ENCODE measurements at places on chromosomes 1 and 21.
A peak's percentile ranks its signal among the peaks of the same experiment; 100 is the strongest.

DNA sequence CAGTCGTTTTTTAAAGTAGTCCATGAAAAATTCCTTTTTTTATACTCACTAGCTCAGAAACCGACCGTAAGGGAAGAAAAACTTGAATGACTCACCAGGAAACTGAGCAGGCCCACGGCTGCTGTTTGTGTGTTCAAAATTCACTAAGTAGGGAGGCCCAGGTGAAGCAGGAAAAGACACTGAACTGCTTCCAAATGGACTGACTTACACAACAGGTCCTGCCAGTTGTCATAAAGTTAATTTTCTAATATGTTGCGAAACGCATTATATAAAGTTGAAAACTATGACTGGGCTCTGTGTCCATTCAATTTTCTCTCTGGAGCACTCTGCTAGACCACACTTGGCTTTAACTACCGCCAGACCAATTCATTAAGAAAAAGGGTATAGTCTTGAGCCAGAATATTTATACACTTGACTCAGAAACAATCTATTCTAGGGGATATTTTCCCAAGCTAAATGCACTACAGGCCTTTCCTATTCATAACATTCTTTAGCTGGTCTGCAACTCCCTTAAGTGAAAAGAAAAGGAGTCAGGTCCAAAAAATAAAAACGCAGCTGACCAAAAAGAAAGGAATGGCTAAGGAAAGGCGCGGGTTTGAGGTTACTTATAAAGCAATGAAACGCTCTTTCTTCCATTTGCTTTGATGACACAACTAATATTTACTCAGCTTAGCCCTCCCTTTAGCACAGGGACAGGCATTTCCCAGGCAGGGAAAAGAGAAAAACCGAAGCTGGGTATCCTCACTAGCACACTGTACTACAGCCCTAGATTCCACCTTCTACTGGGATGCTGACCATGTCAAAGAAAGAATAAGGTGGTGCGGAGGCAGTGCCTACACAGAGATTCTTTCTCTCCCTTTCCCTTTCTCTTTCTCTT is 306.3 kb upstream of the ESRRG start:
- peak; percentile 85 for DNase-seq

- peak; percentile 90 for DNase-seq
Measured at GRCh38 chr21:31335957-31336738, 7.9 kb downstream of the TIAM1 start.

GRCh38 chr1:8109216-8109615 is 83.1 kb upstream of the ERRFI1 start:
- peak; percentile 35 for DNase-seq

GRCh38 chr1:56424744-56425493 is 154.4 kb downstream of the PLPP3 start:
- DNase-seq: peak; percentile 74

GRCh38 chr1:206517784-206518183 is 10.5 kb downstream of the RASSF5 start:
- no peak for DNase-seq

DNA sequence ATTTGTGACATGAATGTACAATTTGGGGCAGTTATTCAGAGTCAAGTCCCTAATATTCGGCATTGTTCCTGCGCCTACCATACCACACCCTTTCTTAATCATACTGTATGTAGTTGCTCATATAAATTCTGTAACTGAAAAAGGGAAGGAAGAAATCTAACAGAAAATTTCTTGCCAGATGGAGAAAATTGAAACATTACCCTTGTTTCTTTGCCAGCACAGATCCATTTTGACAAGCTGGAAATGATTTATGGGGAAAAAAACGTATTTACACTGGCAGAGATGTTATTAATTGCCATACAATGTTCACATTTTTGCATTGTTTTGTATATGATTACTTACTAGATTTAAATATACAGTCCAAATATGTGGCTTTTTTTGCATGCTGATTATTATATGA is 363.8 kb upstream of the PKN2 start:
- DNase-seq: no peak

GRCh38 chr1:92094595-92094994 is 14.4 kb downstream of the BTBD8 start:
- DNase-seq: no peak

GRCh38 chr1:89190017-89190416 is 8.7 kb downstream of the GBP4 start:
- no peak for DNase-seq

DNA sequence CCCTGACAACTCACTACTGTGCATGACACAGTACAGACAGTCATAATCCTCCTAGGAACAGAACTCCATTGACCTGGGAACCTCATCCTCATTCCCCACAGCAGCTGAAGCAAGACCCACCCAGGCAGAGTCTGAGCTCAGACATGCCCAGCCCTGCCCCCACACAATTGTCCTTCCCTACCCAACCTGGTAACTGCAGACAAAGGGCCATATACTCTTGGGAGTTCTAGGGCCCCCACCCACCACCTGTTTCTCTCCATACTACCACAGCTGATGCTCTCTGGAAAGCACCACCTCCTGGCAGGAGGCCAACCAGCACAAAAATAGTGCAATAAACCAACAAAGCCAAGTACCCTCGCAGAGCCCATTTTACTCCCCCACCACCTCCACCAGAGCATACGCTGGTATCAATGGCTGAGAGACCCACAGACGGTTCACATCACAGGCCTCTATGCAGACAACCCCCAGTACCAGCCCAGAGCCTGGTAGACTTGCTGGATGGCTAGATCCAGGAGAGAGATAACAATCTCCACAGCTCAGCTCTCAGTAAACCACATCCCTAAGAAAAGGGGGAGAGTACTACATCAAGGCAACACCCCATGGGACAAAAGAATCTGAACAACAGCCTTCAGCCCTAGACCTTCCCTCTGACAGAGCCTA is 159.7 kb upstream of the CXADR start:
- DNase-seq: no peak

DNA sequence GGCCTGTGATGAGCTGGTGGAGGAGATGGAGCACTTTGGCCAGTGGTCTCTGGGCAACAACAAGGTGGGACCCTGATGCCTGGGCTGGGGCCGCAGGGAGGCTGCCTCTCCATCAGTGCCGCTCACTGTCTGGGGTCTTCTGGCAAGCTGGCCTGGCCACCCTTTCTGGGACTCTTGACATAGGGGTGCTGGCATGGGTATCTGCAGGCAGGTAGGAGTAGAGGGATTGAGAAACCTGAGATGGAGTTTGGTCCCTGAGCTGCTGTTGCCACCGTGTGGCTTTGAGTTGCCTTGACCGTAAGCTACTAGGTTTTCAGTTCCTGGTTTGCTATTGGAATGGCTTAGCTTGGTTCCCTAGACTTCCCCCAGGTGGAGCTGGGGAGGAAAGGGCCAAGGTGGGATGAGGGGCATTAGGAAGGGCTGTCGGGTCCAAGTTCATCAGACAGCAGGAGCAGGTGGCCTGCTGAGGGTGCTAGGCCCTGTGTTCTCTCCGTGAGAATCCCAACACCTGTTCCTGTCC is 13.2 kb upstream of the MFN2 start:
- DNase-seq: peak; percentile 55

GRCh38 chr1:247331525-247332214 is at the start of gene ZNF496:
Gene ZNF496, minus strand, starts transcription at chr1:247331867. Its CDS starts 2,289 bp downstream, at chr1:247329578.
- DNase-seq: peak; percentile 95

- no peak for DNase-seq
Measured at GRCh38 chr1:115184260-115184950, 95.1 kb upstream of the TSPAN2 start.

GRCh38 chr1:116855191-116855619 is 54.5 kb upstream of the PTGFRN start:
- DNase-seq: peak; percentile 67

GRCh38 chr1:207862241-207862787 is 48.6 kb downstream of the CD34 start:
- no peak for DNase-seq

DNA sequence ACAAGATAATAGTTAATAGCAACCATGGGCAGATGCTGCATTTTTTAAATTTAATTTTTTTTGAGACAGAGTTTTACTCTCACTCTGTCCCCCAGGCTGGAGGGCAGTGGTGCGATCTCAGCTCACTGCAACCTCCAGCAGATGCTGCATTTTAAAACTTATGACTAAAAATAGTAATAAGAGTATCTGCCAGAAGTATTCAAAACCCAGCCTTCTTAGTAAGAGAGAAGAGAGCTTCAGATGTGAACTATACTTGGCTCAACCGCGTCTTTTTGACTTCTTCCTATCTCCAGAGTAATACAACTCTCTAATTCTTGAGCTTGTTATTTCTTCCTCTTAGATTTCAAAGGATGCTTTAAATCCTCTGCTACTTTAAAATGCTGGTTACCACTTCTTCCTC is 4.6 kb downstream of the RPS27 start:
- DNase-seq: no peak

GRCh38 chr1:228781161-228781808 is 46.0 kb downstream of the RHOU start:
- DNase-seq: peak; percentile 5

- no peak for DNase-seq
Measured at GRCh38 chr1:163770265-163770664, 448.5 kb downstream of the NUF2 start.

GRCh38 chr1:116434849-116435248 is 61.8 kb downstream of the ATP1A1 start:
- DNase-seq: no peak

DNA sequence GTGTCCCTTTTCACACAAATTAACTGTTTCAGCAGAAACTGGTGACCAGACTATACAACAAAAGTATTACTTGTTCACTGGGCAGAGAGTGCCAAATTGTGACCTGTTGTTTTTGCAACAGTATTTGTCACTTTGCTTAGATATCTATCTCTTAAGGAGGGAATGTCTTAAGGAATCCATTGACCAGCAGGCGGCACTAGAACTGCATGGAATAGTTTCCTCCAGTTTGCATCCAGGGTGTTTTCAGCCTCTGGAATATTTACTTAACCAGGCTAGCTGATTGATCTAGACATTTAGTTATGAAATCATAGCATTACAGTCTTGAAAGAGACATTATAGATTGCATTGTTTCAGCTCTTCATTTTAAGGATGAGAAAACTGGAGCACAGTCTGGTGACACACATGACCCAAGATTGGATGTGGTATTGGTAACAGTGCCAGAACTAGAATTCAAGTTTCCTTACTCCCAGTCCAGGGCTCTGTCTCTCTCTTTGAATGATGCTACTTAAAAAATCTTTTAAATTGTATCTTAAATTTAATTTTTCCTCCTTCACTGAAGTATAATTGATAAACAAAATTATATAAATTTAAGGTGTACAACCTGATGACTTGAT is 16.9 kb downstream of the RPTN start:
- peak; percentile 77 for DNase-seq

- peak; percentile 88 for DNase-seq
Measured at GRCh38 chr1:228830954-228831481, 95.7 kb downstream of the RHOU start.

DNA sequence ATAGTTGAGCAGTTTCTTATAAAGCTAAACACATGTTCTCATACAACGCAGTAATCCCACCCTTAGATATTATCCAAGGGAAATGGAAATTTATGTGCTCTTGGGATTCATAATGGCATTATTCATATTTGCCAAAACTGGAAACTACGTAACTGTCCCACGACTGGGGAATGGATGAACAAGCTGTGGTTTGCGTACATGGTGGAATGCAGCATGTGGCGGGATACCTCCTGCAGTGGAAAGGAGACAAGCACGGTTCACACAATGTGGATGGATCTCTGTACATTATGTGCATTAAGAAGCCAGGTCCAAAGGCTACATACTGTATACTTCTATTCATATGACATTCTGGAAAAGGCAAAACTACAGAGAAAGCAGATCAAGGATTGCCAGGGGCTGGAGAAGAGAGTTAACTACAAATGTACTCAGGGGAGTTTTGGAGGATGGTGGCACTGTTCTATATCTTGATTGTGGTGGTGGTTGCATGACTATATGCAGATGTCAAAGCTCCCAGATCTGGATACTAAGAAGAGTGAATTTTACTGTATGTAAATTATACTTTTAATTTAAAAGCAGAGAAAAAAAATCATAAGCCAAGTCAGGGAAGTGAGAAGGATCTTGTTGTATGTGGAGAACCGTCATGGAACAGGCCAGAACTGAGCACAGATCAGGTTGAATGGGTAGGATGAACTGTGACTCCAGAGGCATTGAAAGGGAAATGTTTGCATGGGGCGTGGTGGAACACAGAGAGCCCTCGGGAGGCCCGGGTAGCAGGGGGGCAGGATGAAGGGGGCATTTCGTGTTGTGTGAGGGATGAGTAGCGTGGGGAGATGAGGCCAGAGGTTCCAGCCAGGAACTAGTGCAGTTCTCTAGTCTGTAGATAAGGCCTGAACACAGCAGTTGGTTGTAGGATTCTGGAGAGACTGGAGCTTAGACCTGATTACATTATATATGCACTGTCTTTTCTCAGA is 90.7 kb downstream of the GALNT2 start:
- DNase-seq: no peak

DNA sequence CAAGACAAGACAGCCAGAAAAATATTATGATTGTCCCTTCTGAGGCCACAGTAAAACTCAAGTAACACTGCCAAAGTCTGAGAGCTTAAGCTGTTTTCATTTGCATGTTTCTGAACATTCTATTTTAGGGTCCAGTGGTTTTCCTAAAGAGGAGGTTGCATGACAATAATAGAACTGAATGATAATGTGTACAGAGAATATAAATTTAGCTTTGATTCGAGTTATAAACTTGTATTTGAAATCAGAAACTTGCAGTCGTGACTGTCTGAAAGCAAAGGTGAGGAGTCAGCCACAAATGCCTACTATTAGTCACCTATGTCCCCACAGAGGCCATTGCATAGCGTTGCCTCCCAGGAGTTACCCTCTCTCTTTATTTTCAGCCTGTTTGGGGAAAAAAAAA is 363.1 kb upstream of the ADGRL2 start:
- no peak for DNase-seq

DNA sequence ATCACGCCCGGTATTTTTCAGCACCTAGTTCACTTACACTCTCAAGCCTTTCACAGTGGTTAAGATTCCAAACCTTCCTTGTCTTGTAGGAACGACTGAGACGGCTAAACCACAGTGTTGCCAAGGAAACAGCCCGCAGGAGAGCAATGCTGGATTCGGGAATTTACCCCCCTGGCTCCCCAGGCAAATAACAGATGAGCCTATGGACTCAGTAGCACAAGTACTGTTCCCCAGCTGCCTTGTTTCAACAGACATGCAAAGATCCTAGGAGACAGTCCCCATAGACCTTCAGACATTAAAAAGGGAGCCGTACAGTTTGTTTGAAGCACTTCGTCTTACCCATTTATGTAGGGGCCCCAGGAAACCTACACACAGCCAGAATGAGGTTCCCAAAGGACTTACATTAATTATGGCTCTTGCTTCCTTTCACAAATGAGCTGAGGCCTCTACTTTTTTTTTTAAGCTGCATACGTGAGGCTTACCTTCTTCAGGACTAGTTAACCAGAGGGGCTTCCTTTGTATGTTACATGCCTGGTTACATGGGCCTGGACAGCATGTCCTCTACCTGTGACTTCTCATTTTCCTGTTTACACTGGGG is 2.7 kb downstream of the SNAPIN start:
- peak; percentile 89 for DNase-seq
